ENCODE measurements at places on chromosomes 5 and 9.

DNA sequence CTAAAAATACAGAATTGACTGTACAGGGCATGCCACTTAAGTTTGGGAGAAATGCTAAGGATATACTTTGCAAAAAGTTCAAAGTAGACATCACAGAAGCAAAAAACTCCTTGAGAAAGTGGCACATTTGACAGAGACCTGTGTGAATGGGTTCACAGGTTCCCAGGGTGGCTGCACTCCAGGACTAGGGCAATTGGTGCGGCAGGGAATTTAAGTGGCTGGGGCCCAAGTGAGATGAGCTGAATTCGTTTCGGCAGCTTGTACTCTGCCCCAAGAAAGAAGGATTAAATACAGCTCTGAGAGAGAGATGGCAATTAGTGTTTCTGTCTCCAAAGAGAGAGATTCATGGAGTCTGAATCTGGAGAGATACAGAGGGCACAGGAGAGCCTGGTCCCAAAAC lies 280.1 kb downstream of the FBXL17 start:
- DNase-seq = no peak

DNA sequence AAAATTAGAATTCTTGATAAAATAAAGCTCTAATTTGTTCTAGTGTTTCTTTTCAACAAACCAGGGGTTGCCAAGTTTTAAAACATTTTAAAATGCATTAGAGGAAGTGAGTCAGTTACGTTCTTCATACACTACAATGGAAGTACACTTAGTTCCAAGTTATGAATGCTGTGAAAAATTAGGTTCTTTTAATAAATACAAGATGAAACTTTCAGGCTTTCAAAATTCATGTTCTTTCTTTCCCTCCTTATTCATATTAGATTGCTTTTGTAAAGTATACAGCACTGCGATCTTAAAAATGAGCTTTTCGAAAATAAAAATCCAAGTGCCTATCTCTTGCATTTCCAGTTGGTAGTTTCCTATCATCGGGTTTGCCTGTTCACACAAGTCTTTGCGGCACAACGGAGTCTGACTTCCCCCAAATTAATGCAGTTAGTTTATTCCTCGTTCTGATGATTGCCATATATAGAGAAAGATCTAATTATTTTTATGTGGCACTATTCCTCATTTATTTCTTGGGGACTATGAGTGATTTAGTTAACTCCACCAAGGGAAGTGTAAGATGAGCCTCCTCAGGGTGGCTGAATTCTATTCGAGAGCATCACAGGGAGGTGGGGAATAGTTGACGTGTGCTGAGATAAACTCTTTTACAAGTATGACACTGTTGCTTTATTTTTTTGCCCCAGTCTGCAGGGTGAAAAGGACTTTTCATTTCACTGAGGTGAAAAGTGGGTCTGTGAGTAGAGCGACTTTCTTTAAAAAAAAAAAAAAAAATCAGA lies 238.2 kb downstream of the CD180 start:
- DNase-seq = no peak

DNA sequence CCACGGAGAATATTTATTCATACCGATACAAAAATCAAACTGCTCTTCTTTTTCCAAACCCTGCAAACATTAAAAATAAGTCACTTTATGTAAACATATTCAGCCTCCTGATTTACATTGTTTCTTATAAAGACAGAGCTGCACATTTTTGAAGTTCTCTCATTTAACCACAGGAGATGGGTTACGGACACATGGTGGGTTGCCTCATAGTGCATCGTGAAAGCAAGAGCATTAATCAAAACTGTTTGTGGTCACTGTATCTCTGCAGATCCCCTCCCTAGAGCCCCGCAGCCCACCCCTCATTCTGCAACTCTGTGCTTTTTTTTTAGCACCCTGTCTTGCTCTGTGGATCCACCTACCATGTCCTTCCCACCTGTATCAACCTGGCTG lies 43.3 kb upstream of the EQTN start:
- DNase-seq = no peak

GRCh38 chr5:36041537-36041845 lies 25.2 kb downstream of the UGT3A2 start:
- DNase-seq = no peak

Measured in activated CD8-positive, alpha-beta memory T cell treated with anti-CD3 and anti-CD28 coated beads for 4 hours (primary cell).